ENCODE measurements at places on chromosomes 5 and 9.

- no peak for DNase-seq
Measured at GRCh38 chr9:124340219-124341069, 74.8 kb downstream of the PSMB7 start.

DNA sequence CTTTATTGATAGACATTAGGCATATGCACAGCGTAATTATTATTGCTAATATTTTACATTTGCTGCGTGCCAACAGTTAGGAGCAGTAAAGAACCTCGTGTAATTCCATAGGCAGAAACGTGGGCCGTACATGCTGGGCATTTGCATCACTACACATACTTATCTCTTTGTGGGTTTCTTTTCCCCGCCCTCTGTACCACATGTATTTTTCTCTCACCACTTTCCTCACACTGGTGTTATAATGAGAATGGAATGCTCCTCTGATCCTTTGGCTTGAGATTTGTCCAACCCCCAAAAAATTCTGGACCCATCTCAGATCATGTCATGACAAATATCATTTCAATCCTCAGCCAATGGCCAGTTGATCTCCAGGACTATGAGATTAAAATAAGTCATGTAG, 1952.6 kb upstream of the WWC1 start:
- DNase-seq = no peak

- no peak for DNase-seq
Measured at GRCh38 chr5:169223595-169223953, 77.4 kb downstream of the SLIT3 start.

DNA sequence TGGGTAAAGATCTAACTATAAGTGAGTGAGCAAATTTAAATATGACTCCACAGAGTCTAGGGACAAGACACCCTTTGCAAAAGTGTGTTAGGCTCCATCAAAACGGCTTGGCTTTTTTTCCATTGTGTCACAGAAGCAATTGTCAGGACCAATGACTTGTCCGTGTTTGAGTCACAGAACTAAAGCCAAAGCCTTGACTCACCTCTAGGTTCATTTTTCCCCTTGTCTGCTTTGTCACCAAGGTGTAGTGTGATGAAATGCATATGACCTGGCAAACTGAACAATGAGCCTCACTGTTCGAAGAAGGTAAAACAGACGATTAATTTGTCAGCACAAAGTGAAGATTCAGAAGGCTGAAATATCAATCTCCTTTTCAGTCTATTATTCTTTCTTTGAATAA, 331.0 kb downstream of the GLIS3 start:
- DNase-seq = no peak

GRCh38 chr9:76032038-76032796, 141.7 kb downstream of the PCSK5 start:
- no peak for DNase-seq
